CD4-positive, alpha-beta T cell treated with Interleukin-6 at 100 ng/mL for 8 hours (primary cell): ENCODE measurements at places on chromosomes 2 and 18.

DNA sequence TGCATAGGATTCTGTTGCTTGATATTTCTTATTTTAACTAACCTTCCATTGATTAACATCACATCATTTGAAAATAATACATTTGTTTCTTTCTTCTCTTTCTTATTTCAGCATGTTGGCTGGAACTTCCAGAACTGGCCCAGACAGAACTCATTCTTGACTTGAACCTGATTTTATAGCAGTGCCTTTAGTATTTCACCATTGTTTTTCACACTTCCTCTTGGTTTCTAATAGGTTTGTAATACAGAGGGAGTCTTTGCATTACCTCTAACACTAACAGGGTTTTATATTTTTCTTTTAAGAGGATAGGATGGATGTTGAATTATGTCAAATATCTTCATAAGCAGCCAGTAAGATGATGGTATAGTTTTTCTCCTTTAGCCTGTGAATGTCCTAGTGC, 39.2 kb downstream of the SEMA4F start:
- no peak for DNase-seq

- no peak for DNase-seq
Observed at GRCh38 chr2:16669388-16669787, 3.8 kb upstream of the CYRIA start.

- DNase-seq, result no peak
Observed at GRCh38 chr18:9638886-9639285, 24.5 kb upstream of the PPP4R1 start.

- no peak for DNase-seq
Observed at GRCh38 chr2:239574434-239575156, 173.8 kb upstream of the HDAC4 start.

- no peak for DNase-seq
Observed at GRCh38 chr2:66457545-66457944, 22.6 kb downstream of the MEIS1 start.

DNA sequence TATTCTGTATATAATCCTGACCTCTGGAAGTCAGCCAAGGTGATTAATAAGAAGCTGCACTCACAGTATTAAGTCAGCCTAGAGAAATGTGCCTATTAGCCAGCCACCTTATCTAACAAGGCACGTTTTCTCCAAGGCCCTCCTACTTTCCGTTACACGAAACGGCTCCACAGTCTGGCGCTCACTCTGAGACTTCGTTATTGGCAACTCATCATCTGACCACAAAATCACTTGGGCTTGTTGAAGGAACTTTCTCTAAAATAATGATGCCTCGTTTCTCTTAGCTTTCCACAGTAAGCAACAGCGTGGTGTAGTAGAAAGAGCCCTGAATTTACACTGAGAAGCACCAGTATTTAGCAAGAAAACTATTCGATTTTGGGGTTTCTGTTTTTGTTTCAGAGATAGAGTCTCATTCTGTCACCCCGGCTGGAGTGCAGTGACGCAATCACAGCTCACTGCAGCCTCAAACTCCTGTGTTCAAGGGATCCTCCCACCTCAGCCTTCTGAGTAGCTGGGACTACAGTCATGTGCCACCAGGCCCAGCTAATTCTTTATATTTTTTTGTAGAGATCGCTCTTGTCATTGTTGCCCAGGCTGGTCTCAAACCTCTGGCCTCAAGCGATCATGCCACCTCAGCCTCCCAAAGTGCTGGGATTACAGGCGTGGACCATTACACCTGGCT, 53.6 kb upstream of the SLC14A1 start:
- peak; percentile 34 for DNase-seq

- DNase-seq, result no peak
Observed at GRCh38 chr2:184498936-184499335, 99.4 kb upstream of the ZNF804A start.

DNA sequence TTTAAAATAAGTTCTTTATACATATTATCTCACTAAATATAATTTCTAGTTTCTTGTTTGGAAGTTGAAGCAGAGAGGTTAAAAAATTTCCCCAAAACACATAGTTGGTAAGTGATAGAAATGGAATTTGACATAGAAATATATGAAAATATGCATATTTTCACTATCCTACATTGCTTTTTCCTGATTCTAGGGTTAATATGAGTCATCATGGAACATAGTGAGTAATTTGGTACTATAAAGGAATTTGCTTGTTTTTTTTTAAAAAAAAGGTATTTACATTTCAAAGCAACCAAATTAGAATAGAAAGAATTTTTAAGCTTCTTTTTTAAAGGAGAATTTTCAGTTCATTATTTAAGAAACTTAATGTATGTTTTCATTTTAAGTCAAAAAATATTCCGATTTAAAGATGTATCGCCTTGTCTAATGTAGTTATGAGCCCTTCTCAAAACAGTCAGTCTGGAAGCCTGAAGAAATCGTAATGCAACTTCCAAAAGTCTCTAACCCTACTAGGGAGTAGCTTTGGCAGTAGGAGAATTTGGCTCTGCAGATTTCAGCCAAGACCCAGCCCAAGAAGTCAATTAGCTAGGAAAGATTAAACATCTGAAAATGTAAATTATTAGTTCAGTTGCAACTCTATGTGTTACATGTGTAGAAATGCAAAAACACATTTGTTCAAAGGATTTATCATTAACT, 147.3 kb downstream of the RDH14 start:
- no peak for DNase-seq

GRCh38 chr2:138023976-138024375, 59.7 kb downstream of the HNMT start:
- no peak for DNase-seq

GRCh38 chr2:178482437-178482836, 2.2 kb downstream of the PLEKHA3 start:
- DNase-seq, result no peak

DNA sequence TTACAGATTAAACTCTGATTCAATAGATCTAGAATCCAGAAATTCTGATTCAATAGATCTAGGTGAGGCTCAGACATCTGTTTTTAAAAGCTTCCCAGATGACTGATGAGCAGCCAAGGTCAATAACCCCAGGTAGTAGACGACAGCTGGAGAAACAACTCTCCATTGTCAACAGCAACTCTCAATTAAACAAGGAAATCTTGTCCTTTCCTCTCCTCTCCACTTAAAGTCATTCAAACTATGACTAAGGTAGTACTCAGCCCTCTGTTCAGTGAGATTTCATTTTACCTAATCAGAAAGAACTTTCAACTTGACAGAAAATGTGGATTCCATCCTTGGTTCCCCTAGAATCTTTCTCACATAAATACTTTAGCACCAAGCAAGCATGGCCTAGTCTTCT, 94.6 kb upstream of the SCG2 start:
- DNase-seq, result no peak

DNA sequence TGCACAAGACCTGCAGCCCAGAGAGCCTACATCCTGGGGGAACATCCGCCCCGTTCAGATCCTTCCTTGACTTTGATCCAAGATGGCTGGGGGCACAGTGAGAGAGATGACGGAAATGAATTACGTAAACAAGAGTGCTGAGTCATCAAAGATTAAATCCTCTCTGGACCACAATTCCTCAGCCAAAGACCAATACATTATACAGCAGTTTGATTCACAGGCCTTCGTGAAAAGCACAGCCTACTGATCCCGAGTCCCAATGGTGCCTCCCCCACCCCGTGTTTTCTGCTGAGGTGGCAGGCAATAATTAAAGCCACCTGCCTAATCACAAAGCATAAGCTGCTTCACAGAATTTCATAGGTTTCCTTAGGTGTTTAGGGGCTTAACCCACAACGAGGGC, 43.0 kb downstream of the MYO5B start:
- no peak for DNase-seq

GRCh38 chr2:23484275-23484674, 99.3 kb downstream of the KLHL29 start:
- no peak for DNase-seq

DNA sequence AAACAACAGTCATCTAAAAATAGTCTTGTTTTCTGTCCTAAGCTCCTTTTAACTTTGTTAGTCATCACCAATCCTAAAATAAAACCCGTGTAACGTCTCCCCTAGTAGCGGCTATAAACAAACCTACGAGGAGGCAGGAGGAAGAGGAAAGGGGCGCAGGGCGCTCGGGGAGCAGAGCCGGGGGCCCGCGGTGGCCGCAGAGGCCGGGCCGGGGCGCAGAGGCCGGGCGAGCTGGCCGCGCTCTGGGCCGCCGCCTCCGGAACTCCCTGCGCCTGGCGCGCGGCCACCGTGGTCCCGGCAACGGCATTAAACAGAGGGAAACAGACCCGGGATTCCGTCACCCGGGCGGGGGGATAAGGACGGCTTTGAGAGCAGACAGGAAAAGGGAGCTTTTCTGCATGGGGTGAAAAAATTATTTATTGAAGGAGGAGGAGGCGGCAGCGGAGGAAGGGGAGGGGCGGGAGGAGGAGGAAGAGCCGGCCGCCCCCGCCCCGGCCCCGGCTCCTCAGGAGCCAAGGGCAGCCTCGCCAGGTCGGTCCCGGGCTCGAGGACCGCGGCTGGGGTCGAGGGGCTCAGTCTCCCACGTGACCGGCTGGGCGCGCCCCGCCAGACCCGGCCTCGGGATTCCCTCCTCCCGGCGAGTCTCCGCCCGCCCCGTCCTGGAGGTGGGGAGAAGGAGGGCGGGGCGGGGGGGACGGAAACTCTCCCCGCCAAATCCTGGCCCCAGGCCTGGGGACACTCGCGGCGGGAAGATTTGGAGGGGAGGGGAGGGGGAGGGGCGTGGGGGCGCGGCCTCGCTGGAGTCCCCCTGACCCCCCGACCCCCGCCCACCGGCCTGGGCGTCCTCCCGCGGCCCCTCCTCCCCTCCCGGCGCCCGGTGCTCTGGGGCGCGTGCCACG, 1.8 kb upstream of the NFATC1 start:
- DNase-seq, result peak; percentile 33

GRCh38 chr18:28041366-28041765, 135.6 kb downstream of the CDH2 start:
- no peak for DNase-seq

- DNase-seq, result no peak
Observed at GRCh38 chr18:38367473-38367872, 801.9 kb upstream of the CELF4 start.

- DNase-seq, result no peak
Observed at GRCh38 chr18:52008736-52009135, 331.3 kb upstream of the DCC start.

GRCh38 chr2:153606623-153607022, 128.1 kb upstream of the RPRM start:
- DNase-seq, result no peak

DNA sequence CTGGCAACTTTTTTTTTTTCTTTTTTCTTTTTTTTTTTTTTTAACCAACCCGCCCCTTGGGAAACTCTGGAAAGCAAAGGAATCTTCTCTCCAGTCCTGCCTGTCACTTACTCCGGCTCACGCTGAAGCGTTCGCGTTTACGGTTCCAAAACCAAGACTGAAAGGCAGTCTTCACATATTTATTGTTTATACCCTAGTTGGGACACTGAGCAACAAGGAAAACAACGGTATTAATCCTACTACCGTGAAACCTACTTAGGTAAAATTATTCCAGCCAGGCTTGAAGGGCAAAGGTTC, 125.4 kb downstream of the OSBPL1A start:
- DNase-seq, result no peak

- DNase-seq, result no peak
Observed at GRCh38 chr2:19261061-19261460, 97.4 kb downstream of the OSR1 start.

GRCh38 chr18:27707201-27707600, 469.7 kb downstream of the CDH2 start:
- no peak for DNase-seq

DNA sequence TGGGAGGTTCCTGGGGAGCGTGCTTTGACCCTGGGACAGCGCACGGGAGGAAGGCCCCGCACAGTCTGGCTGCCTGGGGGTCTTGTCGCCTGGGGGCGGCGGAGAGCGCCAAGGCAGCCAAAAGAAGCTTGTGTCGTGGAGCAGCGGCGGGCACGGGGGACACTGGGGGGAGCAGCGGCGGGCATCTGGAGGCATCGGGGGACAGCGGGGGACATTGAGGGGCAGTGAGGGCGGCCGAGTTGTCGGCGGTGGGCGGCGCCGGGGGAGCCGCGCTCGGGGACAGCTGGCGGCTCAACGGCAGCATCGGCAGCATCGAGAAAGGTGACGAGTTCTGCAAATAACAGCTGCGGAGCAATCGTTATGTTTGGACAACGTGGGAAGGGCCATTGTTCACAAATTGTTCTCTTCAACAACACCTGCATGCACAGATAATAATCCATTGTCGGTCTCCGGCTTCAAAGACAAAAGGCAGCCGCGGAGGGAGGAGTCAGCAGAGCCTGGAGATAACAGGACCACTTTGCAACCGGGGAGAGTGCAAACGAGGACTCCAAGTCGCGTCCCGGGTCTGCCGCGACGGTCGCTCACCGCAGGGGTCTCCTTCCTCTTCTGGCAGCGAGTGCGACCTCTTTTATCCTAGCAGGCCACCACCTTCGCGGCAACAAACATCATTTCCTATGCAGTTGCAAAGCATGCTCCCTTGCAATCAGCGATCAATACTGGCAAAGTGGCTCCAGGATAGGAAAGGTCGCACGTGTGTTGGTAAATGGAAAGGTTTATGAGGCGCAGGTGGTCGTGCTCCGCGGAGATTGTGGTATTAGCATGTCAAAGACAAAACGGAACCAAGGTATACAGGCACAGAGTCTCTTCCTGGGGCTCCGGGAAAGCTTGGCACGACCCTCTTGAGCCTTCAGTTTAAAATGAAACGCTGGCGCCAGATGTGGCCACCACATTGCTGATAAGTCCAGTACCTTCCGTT, 132.3 kb upstream of the DLX2 start:
- DNase-seq, result peak; percentile 18

- no peak for DNase-seq
Observed at GRCh38 chr18:59469463-59470180, 110.6 kb upstream of the LMAN1 start.

GRCh38 chr2:237701033-237701858, 73.9 kb downstream of the LRRFIP1 start:
- no peak for DNase-seq
